Activated naive CD4-positive, alpha-beta T cell (primary cell): ENCODE measurements at places on chromosomes 12 and 14.

GRCh38 chr14:69658664-69659261, 47.4 kb downstream of the SUSD6 start:
- no peak for DNase-seq

GRCh38 chr12:88361493-88361892, 218.8 kb downstream of the KITLG start:
- DNase-seq = no peak

DNA sequence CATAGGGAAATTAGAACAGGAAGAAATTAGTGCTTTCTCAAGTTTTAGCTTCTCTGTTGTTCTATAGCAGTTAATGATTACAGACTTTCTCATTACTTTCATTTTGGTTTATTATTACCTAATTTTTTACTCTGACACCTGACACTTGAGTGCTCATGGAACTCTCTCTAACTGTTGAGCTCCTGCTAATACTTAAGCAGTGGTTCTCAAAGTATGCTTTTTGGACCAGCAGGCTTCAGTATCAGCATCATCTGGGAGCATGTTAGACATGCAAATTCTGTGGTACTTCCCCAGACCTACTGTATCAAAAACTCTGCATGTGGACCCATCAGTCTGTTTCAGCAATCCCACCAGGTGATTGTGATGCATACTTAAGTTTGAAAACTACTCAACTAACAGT, 235.3 kb downstream of the CCDC91 start:
- DNase-seq = no peak

- no peak for DNase-seq
Measured at GRCh38 chr12:3186546-3187215, 109.5 kb downstream of the TSPAN9 start.

- DNase-seq = no peak
Measured at GRCh38 chr12:76042147-76042546, 10.6 kb upstream of the PHLDA1 start.

DNA sequence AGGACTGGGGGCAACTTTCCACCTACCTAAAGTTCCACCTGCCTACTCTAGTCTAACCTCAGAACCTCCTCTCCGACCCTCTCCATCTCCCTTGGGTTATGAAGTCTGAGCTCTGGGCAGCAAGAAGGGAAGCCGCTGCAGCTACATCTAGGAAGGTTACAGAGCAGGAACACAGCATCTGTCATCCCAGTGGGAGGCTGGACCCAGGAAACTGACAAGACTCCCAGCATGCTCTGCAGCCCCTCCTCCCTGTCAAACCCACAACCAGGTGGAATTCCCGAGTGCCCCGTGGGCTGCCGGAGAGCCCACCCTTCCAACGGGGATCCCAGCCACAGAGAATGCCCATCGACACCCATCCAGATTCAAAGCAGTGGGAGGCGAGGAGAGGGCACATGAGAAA, 2.1 kb downstream of the TESC start:
- DNase-seq = no peak

DNA sequence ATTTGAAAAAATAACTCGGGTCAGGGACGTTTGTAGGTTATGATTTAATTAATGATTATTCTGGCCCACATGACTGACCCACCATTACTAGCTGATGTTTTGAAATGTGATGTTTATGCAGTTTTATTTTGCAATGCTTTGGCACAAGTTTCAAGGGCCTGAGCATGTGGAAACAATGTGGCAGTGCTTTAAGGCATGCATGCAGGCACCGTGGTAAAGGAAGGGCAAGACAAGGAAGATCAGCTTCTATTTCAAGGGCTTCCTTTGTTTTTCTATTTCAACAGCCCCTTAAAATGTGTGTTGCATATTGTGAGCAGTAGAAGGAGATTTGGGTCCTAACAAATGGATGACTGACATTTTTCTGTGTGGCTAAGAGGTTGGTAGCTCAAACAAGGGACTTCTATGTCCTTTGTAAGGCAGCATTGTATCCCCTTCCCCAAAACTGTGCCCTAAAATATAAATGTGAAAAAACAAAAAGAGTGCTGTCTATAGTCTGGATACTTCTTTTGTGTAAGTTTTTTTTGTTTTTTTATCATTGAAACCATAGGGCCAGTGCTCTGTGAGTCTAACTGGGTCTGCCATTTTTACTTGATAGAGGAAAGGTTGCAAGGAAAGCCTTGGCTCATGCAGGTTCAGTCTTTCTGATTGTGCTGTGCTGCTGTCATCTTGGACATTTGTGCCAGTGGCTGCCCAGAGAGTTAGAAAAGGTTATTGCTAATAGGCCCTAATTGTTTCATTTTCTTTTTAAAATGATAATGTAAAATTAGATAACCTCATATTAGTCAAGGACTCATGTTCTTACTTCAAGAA, 103.5 kb downstream of the FGD4 start:
- no peak for DNase-seq

GRCh38 chr12:1880153-1880845, 38.2 kb downstream of the CACNA2D4 start:
- no peak for DNase-seq

DNA sequence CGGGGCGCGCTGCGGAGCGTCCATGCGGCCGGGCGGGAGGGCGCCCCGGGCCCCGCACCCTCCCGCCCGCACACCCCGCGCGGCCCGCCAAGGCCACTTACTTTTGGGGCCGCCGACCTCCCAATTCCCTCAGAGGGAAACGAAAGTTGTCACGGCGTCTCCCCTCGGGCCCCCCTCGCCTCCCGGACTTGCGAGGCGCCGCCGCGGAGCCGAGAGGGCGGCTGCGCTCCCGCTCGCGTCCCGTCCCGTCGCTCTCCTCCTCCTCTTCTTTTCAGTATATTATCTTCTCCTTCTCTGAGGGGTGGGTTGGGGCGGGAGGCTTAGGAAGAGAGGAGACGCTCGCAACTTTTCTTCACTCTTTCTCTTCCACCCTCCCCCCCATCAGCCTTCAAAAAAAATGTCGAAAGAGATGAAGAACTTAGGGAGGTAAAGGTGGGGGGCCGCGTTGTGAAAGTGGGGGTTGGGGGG, 613 bp downstream of the DUSP16 start:
- DNase-seq = no peak

DNA sequence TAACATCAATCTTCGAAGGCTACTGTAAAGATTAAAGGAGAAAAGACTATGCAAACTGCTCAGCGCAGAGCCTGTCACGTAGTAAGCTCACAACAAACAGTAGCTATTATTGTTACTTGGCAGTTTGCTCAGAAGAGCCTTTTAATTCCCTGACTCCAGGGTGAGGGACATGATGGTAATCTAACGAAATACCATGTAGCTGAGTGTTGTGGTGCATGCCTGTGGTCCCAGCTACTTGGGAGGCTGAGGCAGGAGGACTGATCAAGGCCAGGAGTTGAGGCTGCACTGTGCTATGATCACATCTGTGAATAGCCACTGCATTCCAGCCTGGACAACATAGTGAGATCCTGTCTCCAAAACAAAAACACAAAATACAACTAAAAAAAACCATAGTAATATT, 22.8 kb downstream of the HEBP1 start:
- no peak for DNase-seq

GRCh38 chr14:24789378-24789884, 155.4 kb upstream of the GZMB start:
- DNase-seq = no peak
